ENCODE measurements at places on chromosomes 12 and 14.

GRCh38 chr12:18139254-18139653 is 49.3 kb upstream of the RERGL start:
- no peak for DNase-seq

DNA sequence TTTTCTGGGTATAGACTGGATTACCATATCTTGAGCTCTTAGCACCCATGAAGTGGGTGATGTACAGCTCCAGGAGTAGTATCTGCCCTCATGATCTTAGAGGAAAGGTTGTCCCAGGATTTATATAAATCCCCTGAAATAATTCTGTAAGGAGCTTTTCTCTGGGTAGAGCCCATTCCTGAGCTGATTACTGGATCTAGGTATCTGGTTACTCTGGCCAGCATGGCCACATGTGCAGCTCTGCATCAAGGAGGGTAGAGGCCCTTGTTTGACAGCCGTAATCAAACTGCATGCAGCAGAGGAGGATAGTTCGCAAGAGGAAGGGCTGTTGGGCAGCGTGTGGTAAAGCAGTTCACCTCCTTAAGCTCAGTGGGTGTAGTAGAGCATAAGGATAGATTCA is 8.5 kb downstream of the COX14 start:
- DNase-seq = no peak

GRCh38 chr12:4555804-4556203 is 6.2 kb upstream of the DYRK4 start:
- no peak for DNase-seq

DNA sequence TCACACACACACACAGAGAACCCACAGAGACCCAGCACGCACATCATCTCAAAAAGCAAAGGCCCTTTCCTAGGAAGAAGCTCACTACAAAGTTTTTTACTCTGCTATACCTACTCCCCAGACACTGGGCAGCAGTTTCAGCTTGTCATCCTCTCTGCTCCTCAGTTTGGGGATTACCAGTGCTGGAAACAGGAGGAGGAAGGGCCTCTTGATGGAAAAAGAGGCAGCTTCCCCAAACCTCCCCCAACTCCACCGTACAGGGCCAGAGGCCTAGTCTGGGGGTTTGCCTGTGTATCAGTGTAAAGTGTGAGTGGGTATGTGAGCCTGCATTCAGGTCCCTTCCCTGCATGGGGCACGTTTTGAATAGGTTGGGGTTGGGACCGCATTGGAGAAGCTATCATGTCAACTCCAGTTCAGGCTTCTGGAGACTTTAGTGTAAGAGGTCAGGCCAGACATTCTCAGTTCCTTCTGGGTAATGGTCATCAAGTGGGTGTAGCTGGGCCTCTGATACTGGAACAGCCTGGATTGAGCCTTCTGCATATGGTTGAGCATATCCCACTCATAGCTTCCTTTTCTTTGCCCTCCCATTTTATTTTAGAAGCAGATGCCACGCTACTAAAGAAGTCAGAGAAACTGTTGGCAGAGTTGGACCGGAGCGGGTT is 1.2 kb downstream of the REM2 start:
- DNase-seq = no peak

- DNase-seq = no peak
Measured at GRCh38 chr12:62693376-62694050, 226.9 kb downstream of the MON2 start.

- no peak for DNase-seq
Measured at GRCh38 chr12:6966351-6966750, 4.1 kb downstream of the PHB2 start.

Measured in fibroblast of skin of right quadriceps (primary cell).